Activated CD4-positive, CD25-positive, alpha-beta regulatory T cell treated with anti-CD3 and anti-CD28 coated beads, Interleukin-2, amount 50 U/mL, for 72 hours (primary cell): ENCODE measurements at places on chromosomes 13 and 19.
A peak's percentile ranks its signal among the peaks of the same experiment; 100 is the strongest.

DNA sequence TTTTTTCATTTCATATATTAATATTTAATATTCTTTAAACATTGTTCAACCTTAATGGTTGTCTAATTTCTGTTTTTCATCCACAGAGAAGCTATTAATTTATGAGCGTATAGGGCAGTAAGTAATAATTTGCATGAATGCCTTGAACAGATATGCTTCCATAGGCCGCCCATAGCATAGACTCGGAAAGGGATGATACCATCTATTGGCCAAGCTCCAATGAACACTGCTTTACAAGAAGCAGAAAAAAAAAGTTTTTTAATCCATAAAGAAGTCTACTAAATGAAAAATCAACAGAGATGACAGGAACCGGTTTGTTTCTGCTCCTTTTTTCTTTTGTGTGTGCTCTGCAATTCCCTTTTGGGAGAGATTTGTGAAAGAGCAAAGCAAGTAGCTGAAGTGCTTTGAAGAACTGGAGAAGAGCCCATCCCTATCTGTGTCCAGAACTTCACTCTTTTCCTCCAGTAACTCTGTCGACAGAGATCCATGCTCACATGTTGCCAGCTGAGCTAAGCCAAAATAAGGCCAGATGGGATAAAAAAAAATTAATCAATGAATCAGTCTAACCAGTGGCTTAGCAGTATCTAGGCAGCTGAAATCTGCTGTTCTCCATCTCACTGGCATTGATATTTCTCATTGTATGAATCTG is 215.9 kb upstream of the SOX21 start:
- DNase-seq: no peak

DNA sequence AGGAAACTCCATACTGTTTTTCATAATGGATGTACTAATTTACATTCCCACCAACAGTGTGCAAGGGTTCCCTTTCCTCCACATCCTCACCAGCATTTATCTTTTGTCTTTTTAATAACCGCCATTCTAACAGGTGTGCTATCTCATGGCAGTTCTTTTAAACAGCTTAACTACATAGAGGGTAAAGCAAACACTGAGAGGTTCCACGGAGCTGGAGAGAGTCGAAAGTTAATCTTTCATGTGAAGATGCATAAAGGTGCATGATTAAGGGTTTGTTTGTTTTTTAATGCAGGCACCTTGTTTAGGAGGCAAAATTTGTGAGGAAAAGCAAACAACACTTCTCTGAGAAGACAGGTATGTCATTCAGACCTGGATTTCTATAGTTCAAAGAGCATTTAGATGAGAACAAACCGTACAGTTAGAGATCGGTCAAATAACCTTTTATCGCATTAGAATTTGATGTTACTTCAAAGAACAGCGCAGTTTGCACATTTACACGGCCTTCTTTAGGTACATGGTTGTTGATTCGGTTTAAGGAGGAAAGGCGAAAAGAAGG is 193.9 kb downstream of the RBM26 start:
- no peak for DNase-seq

GRCh38 chr19:16714702-16715287 is 4.9 kb upstream of the NWD1 start:
- peak; percentile 61 for DNase-seq

- no peak for DNase-seq
Measured at GRCh38 chr13:100438059-100438788, 150.4 kb downstream of the GGACT start.

- no peak for DNase-seq
Measured at GRCh38 chr19:6821639-6822310, 49.3 kb downstream of the VAV1 start.

- DNase-seq: no peak
Measured at GRCh38 chr13:110211046-110211445, 95.9 kb downstream of the COL4A1 start.
